NCI-H187 (cell line): ENCODE measurements at places on chromosomes 2 and 18.
A peak's percentile ranks its signal among the peaks of the same experiment; 100 is the strongest.

- DNase-seq: no peak
These were observed 143.7 kb upstream of the SYT4 start for GRCh38 chr18:43420950-43421349.

DNA sequence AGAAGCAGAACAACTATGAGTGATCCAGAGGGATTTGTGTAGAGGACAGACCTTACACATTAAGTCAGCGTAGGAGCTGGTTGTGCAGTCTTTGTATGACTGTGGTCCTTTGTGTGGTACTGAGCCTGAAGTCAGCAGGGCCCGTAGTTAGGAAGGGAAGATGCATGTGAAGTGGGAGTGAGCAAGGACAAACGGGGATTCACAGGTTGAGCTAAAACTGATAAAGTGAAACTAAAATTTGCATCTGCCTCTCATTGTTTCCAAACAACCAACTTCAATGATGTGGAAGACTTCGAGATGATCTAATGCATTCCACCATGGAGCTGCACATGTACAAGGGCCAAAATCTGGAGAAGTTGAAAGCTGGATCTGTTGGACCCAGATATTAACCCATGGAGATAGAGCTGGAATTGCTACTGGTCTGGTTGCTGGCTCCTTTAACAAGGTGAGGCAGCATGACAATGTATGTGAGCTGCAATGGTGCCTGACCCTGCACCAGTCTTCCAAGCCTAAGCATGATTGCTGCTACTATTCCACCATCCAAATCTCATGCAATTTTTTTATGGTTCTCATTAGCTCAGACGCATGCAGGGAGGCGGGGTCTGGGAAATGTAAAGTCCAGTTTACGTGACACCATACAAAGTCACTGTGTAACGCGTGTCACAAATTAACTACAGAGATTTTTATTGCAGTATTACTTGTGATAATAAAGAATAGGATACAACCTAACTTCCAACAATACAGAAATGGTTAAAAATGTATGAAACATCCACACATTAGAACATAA, 12.1 kb upstream of the CYBRD1 start:
- no peak for DNase-seq

DNA sequence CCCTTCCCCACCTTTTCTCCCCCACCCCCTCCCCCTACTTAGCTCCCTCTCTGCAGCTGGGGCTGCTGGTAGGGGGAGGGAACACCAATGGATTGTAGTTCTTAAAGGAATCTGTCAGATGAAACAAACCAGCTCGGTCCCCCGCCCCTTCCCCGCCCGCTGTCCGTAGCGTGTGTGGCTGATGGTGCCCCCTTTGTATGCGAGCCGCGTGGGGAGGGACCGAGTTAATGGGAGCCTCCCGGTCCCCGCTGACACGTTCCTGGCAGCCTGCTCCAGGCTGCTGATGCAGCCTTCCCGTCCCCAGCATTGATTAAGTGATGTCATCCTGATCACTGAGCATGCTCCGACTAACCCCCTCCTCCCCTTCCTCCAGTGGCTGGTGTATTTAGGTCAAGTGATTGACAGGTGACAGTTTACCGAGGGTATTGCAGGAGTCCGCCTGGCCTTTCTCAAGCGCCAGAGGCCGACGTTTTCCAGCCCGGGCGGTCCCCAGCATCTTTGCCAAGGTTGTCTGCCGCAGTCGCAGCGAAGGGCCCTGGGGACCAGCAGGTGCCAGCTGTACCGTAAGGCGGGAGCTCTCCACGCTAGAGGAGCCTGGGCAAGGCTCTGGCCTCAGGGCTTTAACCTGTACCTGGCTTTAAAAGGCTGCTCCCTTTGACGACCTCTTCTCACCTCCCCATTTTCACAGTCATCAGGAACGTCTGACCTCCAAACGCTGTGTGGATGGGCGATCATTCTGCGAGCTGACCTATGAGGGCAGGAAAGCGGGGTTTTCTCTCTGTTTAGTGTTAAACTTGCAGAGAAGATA, 1.8 kb downstream of the KIF5C start:
- peak; percentile 37 for DNase-seq

- no peak for DNase-seq
These were observed 154.9 kb upstream of the SOX11 start for GRCh38 chr2:5537180-5537688.

DNA sequence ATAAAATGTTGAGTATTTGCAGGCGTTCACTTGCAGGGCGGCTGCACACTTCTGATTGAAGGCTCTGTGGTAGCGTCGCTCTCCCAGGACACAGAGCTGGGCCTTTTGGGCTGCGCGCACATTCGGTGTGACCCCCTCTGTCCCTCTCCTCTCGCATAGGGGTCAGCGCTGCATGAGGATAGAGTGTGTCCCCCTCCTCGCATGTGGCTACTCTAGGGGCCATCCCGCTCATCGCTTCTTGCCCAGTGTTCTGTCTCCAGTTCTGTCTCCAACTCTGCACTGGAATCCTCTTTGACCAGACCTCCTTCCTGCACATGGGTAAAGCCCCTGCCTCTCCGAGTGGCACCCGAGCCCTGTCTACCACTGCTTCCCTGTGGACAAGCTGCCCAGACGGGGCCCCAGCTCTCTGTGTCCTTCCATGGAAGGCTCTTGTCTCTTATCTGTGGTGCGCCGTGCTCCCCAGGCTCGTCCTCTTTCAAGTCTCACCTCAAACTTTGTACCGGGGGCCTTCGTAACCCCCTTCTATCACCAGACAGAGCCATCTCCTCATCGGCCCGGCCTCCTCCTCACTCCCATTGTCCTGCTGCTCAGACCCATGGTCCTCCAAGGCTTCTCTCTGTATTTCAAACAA, 278.0 kb upstream of the HDAC4 start:
- DNase-seq: no peak

DNA sequence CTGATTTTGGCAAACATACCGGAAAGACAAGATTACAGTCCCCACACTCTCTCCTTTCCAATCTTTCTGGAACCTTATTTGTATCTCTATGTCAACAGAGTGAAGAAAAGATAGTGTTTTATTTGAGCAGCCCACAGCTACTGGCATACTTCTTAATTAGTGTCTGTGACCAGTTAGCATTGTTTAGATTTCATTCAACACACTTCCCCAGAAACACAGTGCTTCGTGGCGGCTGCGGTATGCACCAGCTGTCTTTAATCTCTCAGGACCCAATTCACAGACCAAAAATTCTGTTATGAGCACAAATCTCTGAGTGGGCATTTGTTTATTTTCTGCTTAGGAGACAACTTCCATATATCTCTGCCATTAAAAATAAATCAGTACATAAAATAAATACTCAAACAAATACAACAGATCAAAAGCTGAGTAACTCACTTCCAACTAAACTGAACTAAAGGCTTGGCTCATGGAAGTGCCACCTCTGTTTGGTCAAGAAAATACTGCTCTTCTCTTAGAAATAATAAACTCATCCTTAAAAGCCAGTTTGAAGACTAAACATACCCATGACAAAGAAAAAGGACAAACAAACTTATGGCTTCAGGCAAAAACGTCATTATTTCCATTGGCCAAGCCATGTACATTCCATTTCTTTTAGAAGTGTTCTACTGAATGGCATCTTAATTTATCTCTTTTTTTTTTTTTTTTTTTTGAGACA, 392.4 kb downstream of the TXNL1 start:
- no peak for DNase-seq

- no peak for DNase-seq
These were observed 132.2 kb downstream of the DOCK10 start for GRCh38 chr2:224909885-224910573.

DNA sequence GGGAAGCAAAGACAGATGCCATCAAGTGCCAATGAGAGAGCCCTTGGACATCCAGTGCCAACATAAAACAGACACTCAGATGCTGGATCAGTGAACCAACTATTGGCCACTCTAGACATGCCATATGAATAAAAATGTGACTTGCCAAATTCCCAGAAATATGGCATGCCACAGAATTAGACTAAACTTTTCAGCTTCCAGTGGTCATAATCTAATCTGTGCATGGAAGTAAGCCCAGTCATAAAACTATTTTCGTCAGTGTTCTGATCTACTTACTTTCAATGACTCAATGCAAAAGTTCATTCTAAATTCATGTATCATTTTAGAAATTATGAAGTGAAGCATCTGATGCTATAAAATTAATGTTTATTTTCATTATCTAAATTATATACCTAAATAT, 1506.2 kb upstream of the NXPH2 start:
- DNase-seq: no peak

- no peak for DNase-seq
These were observed 481.0 kb upstream of the MYT1L start for GRCh38 chr2:2812117-2812516.

- no peak for DNase-seq
These were observed 72.8 kb downstream of the ASAP2 start for GRCh38 chr2:9279426-9279825.

DNA sequence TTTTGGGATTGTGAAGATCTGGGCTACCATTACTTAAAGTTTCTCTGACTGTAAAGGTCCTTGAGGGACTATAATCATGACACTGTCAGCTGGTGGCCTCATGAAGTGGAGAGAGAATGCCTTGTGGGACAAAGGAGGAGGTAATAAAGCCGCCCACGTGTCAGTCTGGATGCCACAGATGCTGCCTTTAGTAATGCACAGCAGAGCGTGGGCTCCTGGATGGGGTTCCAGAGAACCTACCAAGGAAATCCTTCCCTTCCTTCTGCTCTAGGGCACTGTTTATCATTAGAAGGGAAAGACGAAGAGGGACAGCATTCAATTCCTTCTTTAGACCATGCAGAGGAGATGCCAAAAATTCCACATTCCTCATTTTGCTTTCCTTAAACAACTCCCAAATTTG, 63.5 kb downstream of the COL5A2 start:
- DNase-seq: no peak

DNA sequence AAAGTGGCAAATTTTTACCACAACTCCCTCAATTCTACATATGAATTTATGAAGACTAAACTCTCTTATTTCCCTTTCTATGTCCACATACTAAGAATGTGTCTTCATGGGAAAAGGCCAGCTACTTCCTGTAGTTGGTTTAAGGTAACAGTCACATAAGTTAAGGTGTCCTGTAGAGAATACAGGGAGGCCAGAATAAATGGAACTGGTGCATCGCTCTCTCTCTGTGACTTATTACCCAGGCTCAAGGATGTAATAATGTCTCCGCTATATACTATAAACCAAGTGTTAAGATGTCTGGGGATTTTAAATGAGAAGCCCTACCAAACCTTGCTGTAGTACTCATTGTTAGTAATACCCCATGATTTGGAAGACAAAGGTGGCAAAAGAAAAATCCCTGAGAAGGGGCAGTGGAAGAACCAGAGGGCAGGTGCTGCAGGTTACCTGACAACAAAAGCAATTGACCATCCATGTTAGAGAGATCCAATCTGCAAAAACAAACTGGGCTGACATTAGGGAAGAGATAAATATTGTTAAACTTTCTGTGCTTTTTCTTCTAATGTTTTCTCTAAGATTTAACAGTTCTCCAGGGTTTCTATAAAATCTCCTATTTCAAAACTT, 372.8 kb downstream of the TMX3 start:
- no peak for DNase-seq

GRCh38 chr2:173161507-173161906, 85.9 kb downstream of the MAP3K20 start:
- no peak for DNase-seq

DNA sequence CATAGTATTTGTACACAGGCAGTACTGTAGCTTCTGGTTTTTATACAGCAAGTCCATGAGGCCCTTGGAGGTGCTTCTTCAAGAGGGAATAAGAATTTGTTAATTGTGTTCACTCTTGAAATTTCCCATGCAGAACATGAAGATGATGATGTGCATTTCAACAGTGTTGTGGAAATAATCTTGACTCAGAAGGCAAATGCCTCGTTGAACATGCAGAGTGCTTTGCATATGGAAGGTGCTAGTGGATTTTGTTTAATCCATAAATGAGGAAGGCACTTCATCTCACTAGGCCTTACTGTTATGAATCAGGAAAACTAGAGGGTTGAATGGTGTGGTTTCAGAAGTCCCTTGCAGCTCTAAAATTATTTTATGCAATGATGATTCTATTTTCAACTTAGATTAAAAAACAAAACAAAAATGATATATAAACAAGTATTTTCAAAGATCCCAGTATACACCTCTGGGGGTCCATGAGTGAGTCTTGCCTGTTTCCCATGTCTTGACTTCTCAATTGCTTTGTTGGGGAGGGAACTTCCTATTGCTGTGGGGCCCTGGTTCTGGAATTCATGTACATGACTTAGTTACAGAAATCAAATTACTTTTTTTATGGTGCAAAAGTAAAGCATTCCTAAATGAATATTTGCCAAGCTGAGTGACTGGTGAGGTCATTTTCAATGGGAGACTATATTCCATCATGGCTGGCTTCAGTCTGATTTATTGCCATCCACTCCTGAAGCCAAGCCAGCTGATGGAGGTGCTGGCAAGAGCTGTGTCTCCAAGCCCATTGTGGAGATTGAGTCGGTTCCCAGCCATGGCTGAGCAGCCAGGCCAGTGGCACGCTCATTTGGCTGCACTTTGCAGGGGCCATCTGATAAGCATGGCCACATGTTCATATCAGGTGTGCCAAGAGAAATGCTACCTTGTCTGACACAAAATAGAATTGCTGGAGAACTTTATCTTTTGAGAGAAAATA, 56.5 kb downstream of the MGAT5 start:
- no peak for DNase-seq
